ENCODE measurements at places on chromosomes 3 and 15.

DNA sequence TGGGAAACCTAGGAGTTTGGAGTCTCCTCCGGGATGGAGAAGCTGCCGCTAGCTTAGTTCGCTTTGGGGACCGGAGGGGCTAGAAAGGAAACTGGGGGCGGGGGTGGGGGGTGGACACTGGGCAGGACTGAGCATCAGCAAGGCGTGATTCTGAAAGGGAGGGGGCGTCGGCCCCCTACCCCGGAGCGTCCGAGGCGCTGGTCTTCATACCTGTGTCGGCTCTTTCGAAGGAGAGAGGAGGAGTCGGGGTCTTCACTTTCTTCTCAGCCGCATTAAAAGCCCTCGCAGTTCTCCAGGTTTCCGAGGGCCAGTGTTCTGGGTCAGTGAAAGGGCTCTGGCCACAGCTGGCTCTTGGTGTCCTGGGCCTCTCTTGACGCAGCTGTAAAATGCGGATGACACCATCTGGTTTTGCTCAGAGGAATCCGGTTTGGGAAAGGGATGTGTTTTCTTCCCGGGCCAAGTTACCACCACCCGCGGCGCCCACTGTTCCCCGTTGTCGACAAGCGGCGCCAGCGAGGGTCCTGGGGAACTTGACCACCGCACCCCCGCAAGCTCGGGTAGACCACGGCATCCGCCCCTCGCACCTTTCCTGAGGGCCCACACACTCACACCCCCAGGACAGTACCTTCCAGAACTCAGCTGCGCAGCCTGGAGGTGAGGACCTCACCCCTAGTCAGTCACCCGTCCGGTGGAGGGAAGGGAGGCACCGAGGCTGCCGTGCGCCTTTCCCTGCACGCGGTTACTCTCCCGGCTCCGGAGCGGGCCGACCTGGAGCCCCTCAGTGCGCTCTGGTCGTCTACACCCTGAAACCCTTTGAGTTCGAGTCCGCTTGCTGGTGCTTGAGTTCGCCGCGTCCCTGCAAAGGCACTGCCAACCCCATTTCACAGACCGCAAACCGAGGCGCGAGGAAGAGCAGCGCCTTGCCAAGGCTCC lies 660 bp downstream of the CCK start:
- no peak for DNase-seq

GRCh38 chr3:62882676-62883200 lies 7.5 kb upstream of the CADPS start:
- DNase-seq, result no peak

- no peak for DNase-seq
Measured at GRCh38 chr15:96593735-96594134, 263.2 kb downstream of the NR2F2 start.

- no peak for DNase-seq
Measured at GRCh38 chr15:94346282-94346681, 114.9 kb downstream of the MCTP2 start.

- DNase-seq, result no peak
Measured at GRCh38 chr3:186208296-186208989, 99.6 kb upstream of the ETV5 start.

GRCh38 chr3:126056088-126056487 lies 27.8 kb downstream of the SLC41A3 start:
- DNase-seq, result no peak

- no peak for DNase-seq
Measured at GRCh38 chr3:189826566-189826965, 195.4 kb downstream of the TP63 start.

DNA sequence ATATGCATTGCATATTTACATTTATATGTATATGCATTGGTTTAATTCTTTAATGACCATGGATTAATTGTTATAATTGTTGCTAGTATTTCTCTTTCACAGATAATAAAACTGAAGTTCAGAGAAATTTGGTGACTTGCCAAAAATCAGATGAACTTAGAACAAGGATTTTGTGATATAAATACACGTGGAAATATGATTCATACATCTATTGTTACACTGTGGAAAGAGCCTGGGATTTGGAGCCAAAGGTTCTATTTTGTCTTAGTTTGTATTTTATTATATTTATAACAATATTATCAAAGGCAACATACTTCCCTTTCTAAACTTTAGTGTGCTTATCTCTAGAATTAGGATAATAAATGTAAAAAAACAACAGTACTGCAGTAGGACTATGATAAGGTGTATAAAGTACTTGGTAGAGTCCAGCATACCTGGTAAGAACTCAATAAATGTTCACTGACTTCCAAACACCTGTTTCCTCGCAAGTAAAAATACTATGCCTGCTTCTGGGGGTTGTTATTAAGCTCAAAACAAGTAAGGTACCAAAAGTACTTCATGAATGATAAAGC lies 342.9 kb downstream of the THSD4 start:
- DNase-seq, result no peak

DNA sequence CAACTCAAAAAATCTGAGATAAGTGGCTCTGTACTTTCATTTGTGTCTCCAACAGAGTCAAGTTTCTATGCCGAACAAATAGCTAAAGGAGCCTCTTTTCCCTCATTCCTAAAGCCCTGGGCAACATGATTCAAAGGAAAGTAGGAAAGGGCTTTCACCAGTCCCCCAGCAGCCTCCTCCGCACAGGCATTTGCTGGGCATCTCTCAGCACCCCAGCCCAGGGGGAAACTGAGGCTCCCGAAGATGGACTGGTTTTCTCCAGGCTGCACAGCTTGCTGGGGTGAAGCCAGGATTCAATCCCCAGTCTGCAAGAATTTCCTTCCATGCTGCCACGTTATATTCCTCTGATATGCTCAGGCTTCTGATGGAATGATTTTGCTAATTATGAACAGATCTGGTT lies 163.8 kb downstream of the OCA2 start:
- no peak for DNase-seq

DNA sequence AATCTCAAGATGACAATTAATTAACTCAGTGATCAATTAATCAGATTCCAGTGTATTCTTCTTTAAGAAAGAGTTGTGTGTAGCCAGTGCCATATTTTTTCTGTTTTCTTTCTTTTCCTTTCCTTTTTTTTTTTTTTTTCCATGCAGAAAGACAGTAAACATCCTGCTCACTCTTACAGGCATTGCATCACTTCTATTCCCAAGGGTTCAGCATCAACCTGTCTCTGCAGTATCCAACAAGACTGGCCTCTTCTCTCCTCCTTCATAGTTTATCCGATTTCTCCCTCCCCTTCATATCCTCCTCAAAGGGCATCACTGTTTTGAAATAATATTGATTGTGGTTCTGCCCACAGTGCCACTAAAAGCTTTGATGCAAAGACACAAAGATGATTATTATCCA lies 17.0 kb upstream of the SLC9A9 start:
- DNase-seq, result no peak

GRCh38 chr3:37989821-37990480 lies 635 bp upstream of the VILL start:
- DNase-seq, result no peak

- no peak for DNase-seq
Measured at GRCh38 chr3:117084277-117084676, 374.7 kb downstream of the TUSC7 start.
